HTR-8/SVneo (cell line): ENCODE measurements at places on chromosomes 7 and 10.
A peak's percentile ranks its signal among the peaks of the same experiment; 100 is the strongest.

GRCh38 chr10:391305-391704 lies 256.1 kb downstream of the ZMYND11 start:
- no peak for DNase-seq

- DNase-seq, result no peak
These were observed 71.0 kb downstream of the NRP1 start for GRCh38 chr10:33263453-33263852.

- DNase-seq, result no peak
These were observed 29.1 kb downstream of the UBE2H start for GRCh38 chr7:129923709-129924108.

- no peak for DNase-seq
These were observed 199.7 kb upstream of the FRMD4A start for GRCh38 chr10:14530465-14530864.

DNA sequence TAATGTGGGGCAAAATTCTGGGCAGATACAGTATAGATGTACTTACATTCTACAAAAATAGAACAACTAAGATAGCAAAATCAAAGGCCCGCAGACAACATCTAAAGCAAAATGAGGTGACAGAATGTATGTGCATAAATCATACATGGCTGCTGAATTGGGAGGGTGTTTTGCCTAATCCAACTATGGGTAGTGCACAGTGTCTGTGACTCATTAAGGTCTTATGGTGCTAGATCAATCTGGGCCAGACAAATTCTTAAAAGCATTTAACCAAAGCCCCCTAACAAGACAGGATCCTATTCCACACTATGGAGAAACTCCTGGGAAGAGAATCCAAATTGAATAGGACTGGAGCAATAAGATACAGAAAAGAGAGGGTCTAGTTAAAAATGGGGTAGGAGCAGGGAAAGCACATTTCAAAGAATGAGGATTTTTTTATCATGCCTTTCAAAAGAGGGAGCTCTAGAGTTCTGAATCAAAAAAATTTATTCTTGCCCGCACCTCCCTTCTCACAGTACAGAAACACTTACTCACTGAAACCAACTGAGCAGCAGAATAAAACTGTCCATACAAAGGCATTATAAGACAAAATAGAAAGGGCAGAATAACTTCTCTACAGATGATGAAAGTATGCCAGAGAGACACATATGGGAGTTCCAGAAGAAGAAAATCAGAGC lies 181.3 kb downstream of the RNLS start:
- no peak for DNase-seq

GRCh38 chr7:132618956-132619305 lies 42.7 kb upstream of the PLXNA4 start:
- peak; percentile 7 for DNase-seq

DNA sequence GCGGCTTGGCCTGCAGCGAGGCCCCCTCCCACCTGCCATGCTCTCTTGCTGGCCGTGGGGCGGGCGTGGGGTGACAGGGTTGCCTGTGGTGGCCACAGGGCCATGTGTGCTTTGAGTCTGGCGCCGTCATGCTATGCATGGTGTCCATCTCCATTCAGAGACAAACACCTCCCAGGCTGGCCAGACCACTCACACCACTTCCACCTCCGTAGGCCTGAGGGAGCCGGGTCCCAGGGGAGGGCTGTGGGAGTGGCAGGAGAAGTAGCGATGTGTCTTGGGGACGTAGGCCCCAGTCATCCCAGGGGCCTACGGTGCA lies 65.5 kb downstream of the DNAJB6 start:
- no peak for DNase-seq

- DNase-seq, result no peak
These were observed 74.0 kb downstream of the FAM241B start for GRCh38 chr10:69703766-69704630.

DNA sequence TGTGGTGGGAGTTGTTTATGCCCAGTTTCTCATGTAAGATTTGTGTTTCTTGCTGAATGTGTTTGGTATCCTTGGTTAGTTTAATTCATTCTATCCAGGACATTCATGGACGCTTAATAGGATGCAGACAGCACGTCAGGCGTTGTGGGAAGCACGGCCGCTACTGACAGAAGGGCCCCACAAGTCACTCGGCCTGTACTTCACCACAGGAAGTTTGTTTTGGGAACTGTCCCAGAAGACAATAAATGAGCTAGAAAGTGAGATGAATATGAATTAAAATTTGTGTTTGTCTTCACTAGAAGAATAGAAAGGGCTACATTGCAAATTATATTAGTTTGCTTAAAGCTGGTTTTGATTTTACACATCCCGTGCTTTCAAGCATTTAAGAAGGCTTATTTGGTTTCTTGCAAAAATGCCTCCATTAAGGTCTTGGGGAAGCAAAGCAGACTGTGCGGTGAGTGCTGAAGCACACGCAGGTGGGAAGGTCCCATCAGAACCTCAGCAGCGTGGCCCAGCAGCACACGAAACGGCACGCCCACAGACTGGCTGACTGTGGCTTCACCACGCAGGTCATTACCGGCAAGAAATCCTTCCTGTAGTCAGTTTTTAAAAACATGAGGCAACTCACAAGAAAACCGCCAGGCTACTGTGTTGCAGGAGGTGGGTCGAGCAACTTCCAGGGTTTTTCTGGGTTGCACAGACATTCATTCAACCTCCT lies 74.1 kb downstream of the VIPR2 start:
- DNase-seq, result no peak

GRCh38 chr7:110856704-110857103 lies 234.2 kb upstream of the LRRN3 start:
- no peak for DNase-seq

DNA sequence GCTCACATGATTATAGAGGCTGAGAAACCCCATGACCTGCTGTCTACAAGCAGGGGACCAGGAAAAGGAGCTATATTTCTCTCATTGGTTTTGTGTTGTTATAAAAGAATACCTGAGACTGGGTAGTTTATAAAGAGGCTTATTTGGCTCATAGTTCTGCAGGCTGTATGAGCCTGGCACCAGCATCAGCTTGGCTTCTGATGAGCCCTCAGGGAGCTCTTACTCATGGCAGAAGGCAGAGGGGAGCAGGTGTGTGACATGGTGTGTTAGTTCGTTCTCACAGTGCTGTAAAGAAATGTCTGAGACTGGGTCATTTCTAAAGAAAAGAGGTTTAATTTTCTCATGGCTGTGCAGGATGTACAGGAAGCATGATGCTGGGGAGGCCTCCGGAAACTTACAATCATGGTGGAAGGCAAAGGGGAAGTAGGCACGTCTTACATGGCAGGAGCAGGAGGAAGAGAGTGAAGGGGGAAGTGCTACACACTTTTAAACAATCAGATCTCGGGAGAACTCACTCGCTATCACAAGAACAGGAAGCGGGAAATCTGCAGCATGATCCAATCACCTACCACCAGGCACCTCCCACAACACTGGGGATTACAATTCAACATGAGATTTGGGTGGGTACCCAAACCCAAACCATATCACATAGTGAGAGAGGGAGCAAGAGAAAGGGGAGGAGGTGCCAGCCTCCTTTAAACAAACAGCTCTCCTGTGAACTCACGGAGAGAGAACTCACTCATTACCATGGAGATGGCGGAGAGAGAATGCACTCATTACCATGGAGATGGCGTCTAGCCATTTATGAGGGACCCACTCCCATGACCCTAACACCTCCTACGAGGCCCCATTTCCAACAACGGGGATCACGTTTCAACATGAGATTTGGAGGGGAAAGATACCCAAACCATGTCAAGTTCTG lies 133.4 kb downstream of the JCAD start:
- DNase-seq, result no peak

DNA sequence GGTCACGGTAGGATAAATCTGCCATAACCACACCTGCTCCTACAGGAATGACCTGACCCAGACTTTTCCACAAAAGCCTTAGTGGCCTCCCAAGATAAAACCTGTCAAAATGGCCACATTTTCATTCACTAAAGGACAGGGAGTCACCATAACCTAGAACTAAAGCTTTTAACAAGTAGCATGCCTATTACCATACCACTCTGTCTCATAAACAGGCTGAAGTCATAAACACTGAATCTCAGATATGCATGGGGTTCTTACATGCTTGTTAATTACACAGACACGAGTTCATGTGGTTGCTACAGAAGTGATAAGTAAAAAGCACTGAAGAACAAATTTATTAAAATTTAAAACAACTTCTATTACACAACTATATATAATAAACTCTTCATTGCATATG lies 56.0 kb downstream of the HIPK2 start:
- no peak for DNase-seq

DNA sequence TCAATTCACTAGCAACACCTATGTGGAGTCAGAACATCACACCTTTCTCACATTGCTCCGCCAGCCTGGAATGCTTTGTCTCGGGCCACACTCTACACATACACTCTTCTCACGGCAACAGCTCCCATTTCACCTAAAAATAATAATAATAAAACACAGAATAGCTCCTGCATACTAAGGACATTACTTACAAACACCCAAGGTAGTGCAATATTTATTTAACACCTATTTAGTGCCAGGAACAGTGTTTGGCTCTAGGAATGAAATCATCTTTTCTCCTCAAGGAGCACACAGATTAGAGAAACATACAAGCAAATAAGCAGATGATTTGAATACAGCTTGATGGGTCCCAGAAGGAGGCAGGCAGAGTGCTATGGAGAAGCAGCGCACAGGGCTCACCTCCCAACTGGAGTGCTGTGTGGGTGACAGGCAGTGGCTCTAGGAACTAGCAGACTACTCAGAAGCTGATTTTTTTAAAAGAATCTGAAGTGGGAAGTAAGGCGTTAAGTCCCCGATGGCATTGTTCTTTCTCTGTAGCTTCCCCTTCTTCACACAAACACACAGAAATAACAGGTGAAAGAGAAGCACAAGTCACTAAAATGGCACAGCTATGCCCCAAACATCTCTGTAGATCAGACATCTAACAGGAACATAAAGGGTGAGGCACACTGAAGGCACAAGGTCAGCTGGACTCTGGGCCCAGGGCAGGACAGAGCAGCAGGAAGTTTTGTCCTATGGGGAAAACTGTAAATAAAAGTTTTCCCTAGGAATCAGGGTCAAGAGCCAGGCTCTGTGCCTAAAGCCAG lies 16.7 kb downstream of the USP6NL start:
- no peak for DNase-seq

GRCh38 chr10:83516788-83517187 lies 622.5 kb upstream of the GHITM start:
- DNase-seq, result no peak

DNA sequence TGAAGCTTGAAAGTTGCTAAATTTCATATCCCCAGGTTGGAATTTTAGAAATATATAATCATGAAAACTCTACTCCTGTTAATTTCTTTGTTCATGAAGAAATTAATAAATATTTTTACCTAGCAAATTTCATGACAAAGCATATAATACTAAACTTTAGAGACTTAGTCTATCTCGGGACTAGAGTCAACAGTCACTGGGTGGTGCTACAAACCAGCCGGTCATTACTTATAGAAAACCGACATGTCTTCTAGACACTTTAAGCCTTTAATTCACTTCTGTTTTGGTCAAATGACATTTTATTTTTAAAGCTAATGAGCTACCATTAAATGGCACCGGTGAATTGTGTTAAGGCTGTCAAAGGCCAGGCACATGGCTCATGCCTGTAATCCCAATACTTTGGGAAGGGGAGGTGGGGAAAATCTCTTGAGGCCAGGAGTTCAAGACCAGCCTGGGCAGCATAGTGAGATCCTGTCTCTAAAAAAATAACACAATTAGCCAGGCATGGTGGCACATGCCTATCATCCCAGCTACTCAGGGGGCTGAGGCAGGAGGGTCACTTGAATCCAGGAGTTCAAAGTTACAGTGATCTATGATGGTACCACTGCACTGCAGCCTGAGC lies 270.1 kb downstream of the CACNA2D1 start:
- DNase-seq, result no peak
